ENCODE measurements at places on chromosomes 16 and 17.
A peak's percentile ranks its signal among the peaks of the same experiment; 100 is the strongest.

- DNase-seq: no peak
Observed at GRCh38 chr17:43003542-43004172, 2.9 kb upstream of the IFI35 start.

DNA sequence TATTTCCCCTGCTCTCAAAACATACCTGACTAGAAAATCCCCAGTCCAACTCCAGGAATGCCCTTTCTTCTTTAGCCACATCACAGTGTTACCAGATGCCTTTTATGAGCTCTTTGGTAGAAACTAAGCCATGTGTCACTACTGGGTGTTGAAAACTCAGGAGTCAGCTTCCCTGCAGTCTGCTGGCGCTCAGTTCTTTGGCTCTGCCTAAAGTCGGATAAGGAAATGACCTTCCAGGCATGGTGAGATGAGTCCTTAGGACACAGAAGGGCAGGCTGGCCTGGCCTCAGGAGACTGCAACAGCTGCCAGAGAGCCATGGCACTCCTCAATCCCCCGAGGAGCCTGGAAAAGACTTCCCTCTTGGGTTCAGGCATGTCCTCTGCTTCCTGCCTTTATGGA is 89.1 kb downstream of the CDH13 start:
- no peak for DNase-seq

DNA sequence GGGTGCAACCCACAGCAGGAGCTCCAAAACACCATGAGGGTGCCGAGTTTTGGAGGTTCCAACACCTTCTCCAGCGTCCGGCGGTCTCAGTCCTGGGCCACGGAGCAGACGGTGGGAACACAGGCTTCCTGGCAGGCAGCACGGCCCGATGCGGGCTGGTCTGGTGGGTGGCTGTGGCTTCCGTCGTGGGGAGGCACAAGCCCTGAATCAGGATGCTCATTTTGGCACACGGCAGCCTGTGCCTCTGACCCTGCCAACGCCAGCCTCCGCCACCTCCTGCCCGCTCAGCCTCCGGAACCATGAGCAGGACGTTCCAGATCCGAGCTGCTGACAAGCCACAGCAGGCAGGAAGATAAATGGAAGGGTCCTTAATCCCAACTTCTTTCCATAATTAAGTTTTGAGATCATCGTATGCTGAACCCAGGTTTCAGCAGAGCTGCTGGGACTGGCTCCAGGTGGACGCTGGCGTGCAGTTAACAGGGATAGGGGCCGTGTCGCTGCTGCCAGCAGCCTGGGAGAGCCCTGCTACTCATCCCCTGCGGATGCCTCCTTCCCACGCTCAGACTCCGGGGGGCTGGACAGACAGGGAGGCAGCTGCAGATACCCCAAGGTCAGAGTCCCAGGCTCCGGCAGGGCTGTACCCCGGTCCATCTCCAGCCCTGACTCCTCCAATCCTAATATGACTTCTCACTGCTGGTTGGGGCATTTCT is 136.6 kb downstream of the ENGASE start:
- DNase-seq: no peak

DNA sequence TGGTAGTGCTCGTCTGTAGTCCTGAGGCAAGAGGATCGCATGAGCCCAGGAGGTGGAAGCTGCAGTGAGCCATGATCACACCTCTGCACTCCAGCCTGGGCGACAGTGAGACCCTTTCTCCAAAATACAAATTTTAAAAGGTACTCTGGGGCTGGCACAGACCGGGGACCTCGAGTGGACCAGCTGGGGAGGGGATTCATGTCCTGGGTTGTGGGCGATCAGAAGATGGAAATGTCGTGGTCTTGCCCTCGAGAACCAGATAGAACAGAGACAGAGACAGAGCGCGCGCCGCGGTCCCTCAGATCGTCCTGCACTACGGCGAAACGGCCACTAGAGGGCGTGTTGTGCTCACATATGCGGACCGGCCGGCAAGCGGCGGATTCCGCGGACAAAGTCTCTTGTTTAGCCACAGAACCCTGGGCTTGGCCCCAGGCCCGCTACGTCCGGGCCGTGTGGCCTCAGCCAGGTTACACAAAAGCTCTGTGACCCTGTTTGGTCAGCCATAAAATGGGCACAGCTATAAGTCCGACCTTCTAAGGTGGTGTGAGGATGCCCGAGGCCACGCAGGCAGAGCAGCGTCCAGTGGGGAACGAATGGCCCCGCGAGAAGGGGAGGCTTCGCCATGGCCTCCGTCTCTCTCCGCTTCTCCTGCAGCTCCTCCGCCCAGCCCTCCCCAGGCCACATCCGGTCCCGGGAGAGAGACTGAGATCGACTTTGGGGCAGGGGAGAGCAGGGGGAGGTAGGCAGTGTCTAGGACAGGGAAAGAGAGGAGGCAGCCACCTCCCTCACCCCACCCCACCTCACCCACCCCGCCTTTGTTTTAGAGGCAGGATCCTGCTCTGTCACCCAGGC is 14.6 kb upstream of the SBK1 start:
- DNase-seq: peak; percentile 82

- DNase-seq: no peak
Observed at GRCh38 chr17:77327566-77328464, 187.0 kb downstream of the SEC14L1 start.

GRCh38 chr17:27579897-27580321 is 51.1 kb upstream of the LGALS9 start:
- DNase-seq: no peak

DNA sequence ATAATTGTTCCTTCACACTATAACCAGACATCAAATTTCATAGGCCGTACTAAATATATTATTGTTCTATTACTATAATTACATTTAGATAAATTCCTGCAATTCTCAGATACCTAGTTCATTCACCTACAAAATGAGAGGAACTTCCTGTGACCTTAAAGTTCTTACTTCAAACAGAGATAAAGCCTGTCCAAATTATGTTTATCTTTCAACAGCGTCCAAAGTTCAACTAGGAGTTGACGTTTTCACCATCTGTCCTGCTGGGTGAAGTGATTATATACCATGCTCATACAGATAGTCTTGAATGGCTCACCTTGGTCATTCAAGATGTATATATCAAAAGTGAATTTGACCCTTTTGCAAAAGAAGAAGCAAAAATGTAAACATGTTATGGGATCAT is 440.6 kb downstream of the CDH8 start:
- DNase-seq: no peak

Data from right lung (tissue), 10 donors.